H4 (cell line): ENCODE measurements at places on chromosomes 12 and 14.

DNA sequence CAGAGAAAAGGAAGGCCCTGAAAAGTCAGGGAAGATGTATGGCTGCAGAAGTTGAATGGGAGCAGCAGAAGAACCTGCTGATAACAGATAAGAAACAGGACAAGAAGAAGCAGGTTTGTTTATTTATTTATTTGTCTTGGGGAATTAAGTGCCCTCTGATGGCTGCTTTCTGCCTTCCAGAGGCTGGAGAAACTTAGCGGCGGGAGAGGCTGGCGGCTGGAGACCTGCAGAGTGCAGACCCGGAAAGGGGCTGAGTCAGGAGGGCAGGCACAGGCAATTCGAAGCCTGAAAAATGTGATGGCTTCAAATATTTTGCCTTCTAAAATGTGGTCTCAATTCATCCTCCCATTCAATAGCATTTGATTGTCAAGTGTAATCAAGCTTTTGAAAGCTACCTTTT is 168.2 kb upstream of the GZMB start:
- DNase-seq: no peak

GRCh38 chr12:92556141-92556540 is 146.6 kb upstream of the PLEKHG7 start:
- no peak for DNase-seq

- DNase-seq: peak; percentile 29
Observed at GRCh38 chr14:57189070-57189469, 79.6 kb downstream of the EXOC5 start.

- DNase-seq: no peak
Observed at GRCh38 chr12:81792666-81793065, 33.5 kb upstream of the PPFIA2 start.

- no peak for DNase-seq
Observed at GRCh38 chr12:94783862-94784261, 133.5 kb upstream of the TMCC3 start.

DNA sequence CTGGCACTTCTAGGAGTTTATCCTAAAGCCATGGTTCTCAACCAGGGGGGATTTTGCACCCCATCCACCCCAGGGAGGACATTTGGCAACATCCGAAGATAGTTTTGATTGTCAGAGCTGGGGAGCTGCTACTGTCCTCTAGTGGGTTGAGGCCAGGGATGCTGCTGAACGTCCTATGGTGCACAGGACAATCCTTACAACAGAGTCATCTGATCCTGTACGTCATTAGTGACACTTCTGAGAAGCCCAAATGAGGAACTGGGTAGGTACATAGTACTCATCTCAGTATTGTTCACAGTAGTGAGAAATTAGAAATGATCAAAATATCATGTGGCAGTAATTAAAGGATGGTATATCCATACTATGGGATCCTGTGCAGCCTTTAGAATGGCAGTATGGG is 185.1 kb downstream of the CHST11 start:
- no peak for DNase-seq

GRCh38 chr12:21818627-21819026 is 44.1 kb upstream of the KCNJ8 start:
- peak; percentile 27 for DNase-seq

DNA sequence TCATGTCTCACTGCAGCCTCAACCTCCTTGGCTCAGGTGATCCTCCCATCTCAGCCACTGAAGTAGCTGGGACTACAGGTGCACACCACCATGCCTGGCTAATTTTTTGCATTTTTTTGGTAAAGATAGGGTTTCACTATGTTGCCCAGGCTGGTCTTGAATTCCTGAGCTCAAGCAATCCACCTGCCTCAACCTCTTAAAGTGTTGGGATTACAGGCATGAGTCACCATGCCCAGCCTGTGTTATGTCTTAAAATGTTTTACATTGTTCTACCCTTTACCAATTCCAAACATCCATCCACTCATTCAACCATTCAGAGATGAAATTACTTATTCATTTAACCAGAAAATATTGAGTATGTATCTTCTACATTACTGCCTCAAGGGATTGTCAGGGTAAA is 111.6 kb upstream of the BTG1 start:
- DNase-seq: no peak

DNA sequence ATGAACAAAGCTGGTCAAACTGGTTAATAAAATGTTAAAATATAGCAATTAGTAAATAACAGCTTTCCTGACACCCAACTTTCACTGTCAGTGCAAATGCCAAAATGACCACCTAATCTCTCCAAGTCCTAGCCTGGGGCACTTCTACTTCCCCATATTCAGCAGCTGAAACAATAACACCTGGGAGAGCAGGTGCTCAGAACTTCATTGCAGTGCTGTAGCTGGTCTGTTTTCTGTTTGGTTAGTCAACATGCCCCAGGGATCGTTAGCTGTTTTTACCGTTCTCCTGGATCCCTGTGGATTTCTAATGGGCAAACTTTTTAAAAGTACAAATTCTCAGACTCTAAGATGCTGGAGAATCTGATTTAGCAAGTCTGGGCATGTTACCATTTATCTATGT is 759.7 kb downstream of the GALC start:
- DNase-seq: no peak

- DNase-seq: no peak
Observed at GRCh38 chr12:33813536-33813935, 208.8 kb upstream of the ALG10 start.

DNA sequence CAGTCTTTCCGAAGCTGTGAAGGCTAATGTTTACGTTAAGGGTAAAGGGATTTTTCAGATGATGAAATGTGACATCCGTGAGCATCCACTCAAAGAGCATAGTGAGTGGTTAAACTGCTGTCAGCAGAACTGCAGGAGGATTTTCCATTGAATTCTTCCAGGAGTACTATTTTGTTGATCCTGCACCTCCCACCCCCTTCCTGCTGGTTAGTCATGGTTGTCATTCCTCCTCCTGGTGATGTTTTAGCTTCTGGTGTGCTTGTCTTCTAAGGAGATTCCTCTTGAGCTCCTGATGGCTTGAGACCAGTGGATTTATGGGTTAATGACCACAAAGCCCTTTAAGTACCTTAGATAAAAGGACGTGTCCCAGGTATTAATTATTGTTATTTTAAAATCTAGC is 2.4 kb upstream of the GPRC5D start:
- no peak for DNase-seq

- DNase-seq: peak; percentile 64
Observed at GRCh38 chr12:52865090-52865944, 16.5 kb upstream of the KRT78 start.

- DNase-seq: no peak
Observed at GRCh38 chr12:49414364-49414763, 47.1 kb downstream of the SPATS2 start.

GRCh38 chr14:24679248-24679961 is 45.4 kb upstream of the GZMB start:
- DNase-seq: no peak

- no peak for DNase-seq
Observed at GRCh38 chr14:43896044-43896443, 611.0 kb downstream of the FSCB start.

GRCh38 chr12:52558781-52559445 is 6.0 kb upstream of the KRT71 start:
- DNase-seq: no peak

- no peak for DNase-seq
Observed at GRCh38 chr12:93164103-93164880, 213.4 kb upstream of the NUDT4 start.

- no peak for DNase-seq
Observed at GRCh38 chr12:8012651-8013309, 19.7 kb upstream of the FOXJ2 start.

DNA sequence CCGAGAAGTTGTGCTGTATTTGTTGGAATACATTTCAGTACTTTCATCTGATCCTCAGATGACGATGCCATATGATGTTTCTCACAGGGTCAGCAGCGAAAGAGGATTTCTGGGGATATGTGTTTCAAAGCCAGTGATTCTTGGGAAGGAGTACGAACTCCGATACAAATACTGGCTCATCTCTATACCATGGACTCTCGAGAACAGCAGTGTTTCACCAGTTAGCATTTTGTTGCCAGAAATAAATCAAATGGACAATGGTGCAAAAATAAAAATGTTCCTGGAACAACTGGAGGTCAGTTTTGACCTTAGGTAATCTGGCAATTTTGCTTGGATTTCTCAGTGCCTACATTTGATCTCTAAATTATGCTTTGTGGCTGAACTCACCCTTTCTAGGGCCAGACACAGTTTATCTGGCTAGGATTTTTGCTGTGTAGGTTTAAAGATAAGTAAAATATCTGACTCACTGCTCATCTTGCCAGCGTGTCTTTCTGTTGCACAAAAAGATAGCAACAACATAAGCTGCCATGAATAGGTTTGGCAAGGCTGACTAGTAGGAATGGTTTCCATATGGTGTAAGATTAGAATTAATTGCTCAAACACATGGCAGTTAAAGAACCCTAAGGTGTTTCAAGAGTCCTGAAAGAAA is 11.0 kb upstream of the MGP start:
- DNase-seq: peak; percentile 22

GRCh38 chr12:53983950-53984572 is 885 bp upstream of the HOXC10 start:
- DNase-seq: no peak

- peak; percentile 59 for DNase-seq
Observed at GRCh38 chr12:124740691-124741137, 123.0 kb downstream of the SCARB1 start.

- no peak for DNase-seq
Observed at GRCh38 chr12:113238309-113238708, 17.0 kb downstream of the TPCN1 start.
